CD4-positive, alpha-beta T cell treated with Interleukin-6 for 4 hours (primary cell): ENCODE measurements at places on chromosomes 11 and 22.

DNA sequence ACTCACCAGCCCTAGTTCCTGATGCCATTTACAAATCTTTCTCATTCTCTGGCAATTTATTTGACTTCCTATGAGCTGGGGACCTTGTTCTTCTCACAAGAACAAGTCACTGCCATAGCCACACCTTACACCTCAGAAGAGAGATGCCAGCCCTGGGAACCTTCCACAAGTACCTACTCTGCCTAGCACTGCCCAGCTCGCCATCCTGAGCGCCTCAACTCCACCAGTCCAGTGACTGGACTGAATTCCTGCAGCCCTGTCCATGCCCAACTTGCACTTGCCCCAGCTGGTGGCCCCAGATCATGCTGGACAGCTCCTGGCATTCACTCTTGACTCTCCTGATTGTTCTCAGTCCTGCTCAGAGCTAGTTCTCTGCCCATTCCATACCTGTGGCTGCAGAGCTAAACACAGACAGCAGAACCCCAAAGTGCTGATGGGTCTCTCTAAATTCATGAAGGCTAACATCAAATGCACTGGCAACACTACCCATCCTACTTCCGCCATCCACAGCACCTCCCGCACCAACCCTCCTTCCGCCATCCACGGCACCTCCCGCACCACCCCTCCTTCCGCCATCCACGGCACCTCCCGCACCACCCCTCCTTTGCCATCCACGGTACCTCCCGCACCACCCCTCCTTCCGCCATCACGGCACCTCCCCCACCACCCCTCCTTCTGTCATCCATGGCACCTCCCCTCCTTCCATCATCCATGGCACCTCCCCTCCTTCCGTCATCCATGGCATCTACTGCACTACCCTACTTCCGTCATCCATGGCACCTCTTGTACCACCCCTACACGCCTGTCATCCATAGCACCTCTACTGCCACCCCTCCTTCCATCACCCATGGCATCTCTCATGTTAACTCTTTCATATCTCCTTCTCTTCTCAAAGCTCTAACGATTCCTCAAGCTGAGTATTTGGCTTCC, 23.6 kb upstream of the SLC25A1 start:
- no peak for DNase-seq

DNA sequence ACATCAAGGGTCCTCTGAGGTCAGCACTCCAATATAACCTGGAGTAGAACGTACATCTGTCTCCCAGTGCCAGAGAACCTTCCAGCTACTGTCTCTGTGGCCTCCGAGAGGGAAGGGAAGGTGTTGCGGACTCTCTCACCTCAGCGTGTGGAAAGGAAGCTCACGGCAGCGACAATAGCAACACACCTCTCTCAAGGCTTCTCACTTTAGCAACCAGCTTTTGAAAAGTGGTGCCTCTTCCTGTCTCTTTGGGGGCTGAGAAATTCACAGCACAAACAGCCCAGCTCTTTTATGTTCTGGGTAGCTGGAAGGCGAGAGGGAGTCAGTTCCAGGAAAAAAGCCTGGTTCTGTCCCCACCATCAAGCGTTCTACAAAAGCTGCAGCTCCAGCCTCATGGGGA, 156.9 kb upstream of the TBCEL start:
- DNase-seq, result no peak

DNA sequence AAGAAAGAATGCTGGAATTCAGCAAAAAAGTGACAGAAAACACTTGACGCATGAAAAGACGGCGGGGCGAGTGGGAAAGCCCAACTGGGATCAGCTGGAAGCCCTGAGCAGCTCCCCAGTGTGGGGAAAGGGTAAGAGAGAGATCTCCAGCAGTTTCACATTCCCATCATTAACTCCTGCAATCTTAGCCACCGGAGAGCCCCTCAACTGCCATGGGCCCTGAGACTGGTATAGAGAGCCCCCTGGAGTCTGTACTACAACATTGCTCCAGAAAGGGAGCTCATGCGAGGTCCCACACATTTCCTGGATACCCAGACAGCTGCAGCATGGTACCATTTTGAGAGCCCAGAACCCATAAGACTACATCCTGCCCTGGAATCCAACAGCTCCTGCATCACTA, 31.1 kb downstream of the MRGPRX4 start:
- no peak for DNase-seq

GRCh38 chr11:59152312-59152951, 9.8 kb downstream of the FAM111A start:
- no peak for DNase-seq

- no peak for DNase-seq
Observed at GRCh38 chr11:83815736-83816135, 529.6 kb upstream of the CCDC90B start.

GRCh38 chr11:72411623-72412419, 22.5 kb downstream of the CLPB start:
- DNase-seq, result no peak

DNA sequence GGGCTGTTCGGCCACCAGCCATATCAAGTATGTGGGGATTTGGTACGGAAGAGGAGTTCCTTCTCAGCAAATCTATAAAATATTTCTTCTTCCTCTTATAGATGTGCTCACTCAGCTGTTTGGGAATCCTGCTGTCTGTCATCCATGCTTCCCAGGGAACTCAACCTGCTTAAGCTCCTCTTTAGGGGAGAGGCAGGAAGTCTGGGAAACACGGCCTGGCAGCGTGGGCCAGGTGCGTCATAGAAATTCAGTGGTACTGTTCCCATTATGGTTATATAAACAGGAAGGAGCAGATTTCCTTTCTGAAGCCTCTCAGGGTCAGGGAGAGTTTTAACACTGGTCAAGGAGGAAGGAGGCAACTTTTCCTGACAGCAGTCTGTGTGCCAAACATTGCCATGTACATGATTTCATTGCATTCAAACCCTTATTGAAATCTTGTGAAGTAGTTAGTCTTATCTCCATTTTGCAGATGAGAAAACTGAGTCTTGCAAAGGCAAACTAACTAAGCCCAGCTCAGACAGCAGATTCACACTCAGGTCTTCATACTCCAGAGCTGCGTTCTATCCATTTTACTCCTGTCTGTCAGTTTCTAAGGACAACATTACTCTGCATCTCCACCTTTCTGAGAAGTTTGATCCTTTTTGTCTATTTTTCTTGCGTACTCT, 35.4 kb upstream of the AMOTL1 start:
- no peak for DNase-seq

DNA sequence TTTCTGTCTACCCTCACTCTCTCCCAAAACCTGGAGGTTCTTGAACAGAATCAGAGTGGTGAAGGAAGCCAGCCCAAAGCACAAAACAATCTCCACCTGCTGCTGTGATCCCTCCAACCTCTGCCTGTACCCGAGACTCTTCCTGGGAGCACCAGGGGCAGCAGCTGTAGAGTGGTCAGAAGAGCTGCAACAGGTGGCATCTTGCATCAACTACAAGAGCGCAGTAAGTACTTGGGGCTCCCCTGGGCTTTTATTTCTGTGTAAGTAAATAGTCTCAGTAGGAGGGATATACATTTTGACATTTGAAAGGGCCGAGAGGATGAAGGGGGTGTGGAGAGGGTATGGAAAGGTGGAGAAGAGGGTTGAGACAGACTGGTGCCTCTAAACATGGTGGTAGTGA, 8.3 kb upstream of the UBQLNL start:
- DNase-seq, result no peak
